ENCODE measurements at places on chromosomes 5 and 9.

GRCh38 chr9:133112663-133113026 is 8.4 kb downstream of the RALGDS start:
- peak; percentile 95 for DNase-seq

GRCh38 chr9:1877951-1878350 is 137.2 kb upstream of the SMARCA2 start:
- no peak for DNase-seq

DNA sequence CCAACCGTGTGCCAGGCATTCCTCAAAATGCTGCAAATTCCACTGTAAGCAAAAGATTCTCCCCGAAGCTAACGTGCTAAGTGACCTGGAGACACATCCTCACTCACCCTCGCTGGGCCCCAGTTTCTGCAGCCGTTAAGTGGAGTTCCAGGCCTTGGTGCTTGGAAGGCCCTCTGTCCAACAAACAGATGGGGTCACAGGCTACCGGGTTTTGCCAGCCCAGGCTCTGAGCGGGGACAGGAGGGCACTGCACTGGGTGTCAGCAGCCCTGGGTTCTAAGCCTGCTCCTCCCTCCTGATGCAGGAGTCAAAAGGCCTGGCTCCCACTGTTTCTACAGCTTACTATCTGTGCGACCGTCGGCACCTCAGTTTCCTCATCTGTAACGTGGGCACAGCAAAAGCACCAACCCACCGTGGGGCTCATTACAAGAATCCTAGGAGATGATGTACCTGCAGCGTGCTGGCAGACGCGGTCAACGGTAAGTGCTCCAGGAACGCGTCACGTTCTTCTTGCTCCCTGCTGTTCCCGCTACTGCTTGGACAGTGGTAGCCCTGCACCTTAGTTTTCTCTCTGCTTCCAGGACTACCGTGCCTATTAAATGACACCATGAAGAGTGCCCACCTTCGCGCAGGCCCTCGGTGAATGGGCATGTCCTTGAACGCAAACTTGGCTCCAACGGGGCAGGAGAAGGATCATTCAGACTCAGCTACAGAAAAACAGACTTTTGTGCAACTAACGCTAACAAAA is 84.8 kb downstream of the ADAMTS2 start:
- no peak for DNase-seq

- no peak for DNase-seq
Measured at GRCh38 chr9:126564128-126564527, 49.6 kb upstream of the LMX1B start.

- DNase-seq: no peak
Measured at GRCh38 chr9:129627556-129628440, 1.8 kb downstream of the NTMT1 start.

DNA sequence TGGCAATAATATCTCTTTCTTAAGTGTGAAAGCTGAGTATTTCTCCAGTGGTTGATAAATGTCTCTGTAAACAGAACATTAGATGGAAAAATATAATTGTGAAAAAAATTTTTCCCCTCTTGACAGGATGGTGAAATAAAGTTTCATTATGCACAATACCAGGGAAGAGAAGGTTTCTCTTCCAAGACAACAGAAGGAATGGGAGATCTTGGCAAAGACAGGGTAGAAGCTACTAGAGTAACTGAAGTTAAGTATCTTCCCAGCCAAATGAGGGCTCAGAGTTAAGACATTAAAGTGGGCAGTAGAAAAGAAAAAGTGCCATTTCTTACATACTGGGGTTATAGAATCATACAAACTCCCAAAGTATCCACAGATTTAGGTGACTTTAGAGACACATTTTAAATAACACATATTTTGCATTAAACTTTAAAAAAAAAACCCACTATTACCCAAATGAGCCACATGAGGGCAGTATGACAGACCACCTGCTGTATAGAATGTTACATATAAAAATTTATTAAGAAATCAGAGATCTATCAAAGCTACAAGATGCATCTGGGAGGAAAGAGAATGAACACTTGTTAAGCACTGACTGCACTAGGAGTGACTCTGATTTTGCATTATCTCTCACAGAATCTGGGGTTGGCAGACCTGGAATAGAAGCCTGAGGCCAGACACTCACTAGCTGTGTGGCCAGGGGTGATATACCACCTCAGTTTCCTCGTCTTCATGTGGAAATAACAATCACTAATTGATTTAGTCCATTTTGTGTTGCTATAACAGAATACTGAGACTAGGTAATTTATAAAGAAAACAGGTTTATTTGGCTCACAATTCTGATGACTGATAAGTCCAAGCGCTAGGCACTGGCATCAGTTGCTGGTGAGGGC is 98.5 kb downstream of the ARSB start:
- no peak for DNase-seq

DNA sequence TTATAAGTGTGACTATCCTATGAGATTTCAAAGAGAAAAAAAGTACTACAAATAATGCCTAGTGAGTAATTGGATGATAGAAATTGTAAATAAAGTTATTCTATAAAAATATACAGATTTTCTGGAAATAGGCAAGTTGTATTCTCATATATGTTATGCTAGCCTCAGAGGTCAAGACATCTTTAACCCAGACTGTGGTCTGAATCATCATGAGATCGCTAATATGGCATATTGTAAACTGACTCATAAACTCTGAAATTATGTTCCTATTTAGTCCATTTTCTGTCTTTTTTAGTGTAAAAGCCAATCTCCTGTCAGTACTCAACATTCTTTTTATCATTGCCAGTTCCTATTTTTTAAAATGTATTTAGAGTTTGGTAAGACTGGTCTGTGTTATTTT is 14.2 kb downstream of the LOX start:
- no peak for DNase-seq

GRCh38 chr5:75672616-75673015 is 44.6 kb downstream of the POC5 start:
- DNase-seq: no peak

DNA sequence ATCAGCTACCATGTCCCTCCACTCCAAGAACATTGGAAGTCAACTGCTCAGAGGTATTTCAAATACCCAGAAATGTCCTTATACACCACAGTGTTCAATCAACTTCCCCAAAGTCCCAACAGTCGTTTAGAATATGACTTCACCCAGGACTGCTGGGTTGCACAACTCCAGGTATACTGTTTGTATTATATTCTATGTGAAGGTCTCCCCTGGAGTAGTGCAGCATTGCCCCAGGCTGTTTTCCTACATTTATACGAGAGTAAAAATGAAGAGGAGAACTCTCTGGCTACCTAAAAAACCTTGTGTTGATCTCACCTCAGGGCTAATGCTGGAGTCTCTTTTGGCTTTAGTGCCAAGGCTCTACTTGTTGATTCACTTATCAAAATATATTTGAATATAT is 183.6 kb upstream of the MAP3K1 start:
- no peak for DNase-seq

GRCh38 chr5:132055808-132056609 is 4.4 kb upstream of the IL3 start:
- no peak for DNase-seq

GRCh38 chr5:142141463-142141862 is 32.9 kb downstream of the NDFIP1 start:
- DNase-seq: no peak

DNA sequence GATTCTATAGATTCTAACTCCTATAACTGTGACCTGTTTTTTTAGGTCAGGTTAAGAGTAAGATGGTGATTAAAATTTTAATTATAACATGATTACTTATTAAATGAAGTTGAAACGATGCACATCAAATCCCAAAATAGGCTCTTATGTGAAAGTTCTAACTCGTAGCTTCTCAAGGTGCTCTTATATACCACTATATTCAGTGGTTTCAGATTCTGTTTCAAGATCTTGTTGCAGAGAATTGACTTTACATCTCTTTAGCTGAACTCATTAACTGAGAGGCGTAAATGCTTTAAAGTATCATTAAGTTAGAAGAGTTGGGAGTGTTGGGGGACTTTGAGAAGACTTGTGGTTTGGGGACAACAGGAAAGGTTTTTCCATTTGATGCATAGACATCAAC is 1399.8 kb downstream of the PTPRD start:
- no peak for DNase-seq

- no peak for DNase-seq
Measured at GRCh38 chr5:137611011-137611580, 112.0 kb upstream of the SPOCK1 start.

DNA sequence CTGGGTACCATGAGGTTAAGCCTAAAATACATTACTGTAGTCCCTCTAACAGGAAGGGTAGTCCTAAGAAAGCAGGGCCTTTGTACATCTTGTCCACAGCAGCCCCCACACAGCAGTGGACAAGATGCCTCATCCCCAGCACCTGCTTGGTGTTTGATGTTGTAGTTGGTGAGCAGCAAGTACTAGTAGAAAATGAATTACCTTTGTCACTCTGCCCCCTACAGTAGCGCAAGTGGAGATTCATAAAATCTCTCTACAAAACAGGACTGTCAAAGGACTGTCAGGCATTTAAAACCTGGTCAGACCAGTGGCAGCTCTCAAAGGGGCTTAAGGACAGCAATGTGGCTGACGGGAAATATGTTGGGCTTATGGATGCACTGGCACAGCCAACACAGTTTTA is 122.5 kb downstream of the TMEM174 start:
- DNase-seq: no peak

- no peak for DNase-seq
Measured at GRCh38 chr9:97604901-97605645, 28.1 kb downstream of the TSTD2 start.

GRCh38 chr9:20848490-20848889 is 164.4 kb downstream of the FOCAD start:
- DNase-seq: no peak

DNA sequence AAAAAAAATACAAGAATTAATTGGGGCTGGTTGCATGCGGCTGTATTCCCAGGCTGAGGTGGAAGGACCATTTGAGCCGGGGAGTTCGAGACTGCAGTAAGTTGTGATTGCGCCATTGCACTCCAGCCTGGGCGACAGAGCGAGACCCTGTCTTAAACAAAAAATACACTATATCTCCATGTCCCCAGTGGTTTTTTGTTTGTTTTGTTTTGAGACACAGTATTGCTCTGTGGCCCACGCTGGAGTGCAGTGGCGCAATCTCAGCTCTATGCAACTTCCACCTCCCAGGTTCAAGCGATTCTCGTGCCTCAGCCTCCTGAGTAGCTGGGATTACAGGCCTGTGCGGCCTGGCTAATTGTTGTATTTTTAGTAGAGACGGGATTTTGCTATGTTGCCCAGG is 1.2 kb downstream of the COQ4 start:
- DNase-seq: peak; percentile 11

GRCh38 chr9:78278177-78278777 is 18.6 kb upstream of the PSAT1 start:
- no peak for DNase-seq

DNA sequence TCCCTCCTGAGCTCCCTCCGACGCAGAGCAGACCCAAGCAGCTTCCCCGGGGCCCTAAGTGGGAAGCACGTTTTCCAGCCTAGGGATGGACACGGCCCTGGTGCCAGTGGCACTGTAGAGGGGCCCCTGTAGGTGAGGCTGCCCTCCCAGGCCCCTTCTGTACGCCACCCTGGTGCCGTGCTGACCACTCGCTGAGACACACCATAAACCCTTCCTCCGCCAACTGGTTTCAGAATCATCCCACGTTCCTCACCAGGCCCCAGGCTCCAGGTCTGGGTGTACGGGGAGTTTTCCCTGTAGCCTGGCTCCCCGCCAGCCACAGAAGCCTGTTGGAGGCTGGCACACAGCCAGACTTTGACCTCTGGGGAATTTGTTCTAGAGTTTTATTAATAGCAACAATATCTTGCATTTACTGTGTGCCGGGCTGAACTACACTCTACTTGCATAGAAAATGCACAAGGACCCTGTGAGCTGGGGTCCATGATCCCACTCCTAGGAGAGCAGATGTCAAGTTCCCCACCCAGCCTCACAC is 18.2 kb upstream of the WDR38 start:
- no peak for DNase-seq

- DNase-seq: peak; percentile 78
Measured at GRCh38 chr5:176902911-176903664, 3.9 kb upstream of the HK3 start.

DNA sequence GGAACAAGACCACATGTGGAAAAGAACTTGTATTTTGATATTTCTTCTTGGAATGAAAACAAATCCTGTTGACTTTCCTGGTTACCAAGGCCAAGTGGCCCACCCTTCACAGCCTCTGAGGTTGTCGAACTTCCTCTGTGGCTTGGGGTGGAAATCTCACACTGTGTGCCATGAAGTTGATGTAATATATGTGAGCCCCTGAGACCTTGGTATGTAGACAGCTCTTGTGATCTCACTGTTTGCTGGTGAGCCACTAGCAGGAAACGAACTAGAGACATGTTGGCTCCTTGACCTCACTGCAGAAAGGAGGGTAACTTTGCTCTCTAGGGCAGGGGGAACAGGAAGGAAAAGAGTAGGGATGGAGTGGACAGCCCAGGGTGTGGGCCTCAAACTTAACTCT is 159.4 kb downstream of the ARHGAP26 start:
- DNase-seq: peak; percentile 24

GRCh38 chr5:7329141-7329540 is 66.8 kb upstream of the ADCY2 start:
- no peak for DNase-seq

Data from suppressor macrophage treated with lipopolysaccharide for 4 hours (primary cell).